ENCODE measurements at places on chromosomes 5 and 9. TPM values are rescaled to one million over a fixed set of nuclear protein-coding genes. Genes with fewer than 3 reads are reported as not detected.

GRCh38 chr9:121249563-121249962 lies 18.4 kb upstream of the GSN start:
- DNase-seq, result no peak

DNA sequence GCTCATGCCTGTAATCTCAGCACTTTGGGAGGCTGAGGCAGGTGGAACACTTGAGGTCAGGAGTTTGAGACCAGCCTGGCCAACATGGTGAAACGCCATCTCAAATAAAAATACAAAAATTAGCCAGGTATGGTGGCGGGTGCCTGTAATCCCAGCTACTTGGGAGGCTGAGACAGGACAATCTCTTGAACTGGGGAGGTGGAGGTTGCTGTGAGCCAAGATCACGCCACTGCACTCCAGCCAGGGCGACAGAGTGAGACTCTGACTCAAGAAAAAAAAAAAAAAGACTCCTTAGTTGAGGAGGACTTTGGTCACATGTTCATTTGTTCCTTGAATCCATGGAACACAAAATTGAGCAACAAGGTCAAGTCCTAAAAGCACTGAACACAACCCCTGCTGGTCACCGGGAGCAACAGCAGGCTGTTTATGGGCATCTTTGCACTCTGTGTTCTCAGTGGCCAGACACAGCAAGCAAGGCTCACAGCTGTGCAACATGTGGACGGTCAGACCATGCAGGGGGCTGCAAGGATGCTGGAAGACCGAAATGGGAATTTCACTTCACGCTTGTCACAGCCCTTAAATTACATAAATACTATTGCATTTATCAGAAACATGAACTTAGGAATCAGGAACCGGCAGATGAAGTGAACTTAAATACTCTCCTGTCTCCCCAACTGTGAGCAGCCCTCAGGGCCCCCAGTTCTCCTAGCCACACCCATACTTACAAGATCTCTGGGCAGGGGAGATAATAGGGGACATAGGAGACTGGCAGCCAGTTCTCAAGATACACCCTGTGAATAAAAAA lies 2.8 kb downstream of the GBGT1 start:
- no peak for DNase-seq

PRUNE2 gene
- 1.9 TPM for total RNA-seq

DNA sequence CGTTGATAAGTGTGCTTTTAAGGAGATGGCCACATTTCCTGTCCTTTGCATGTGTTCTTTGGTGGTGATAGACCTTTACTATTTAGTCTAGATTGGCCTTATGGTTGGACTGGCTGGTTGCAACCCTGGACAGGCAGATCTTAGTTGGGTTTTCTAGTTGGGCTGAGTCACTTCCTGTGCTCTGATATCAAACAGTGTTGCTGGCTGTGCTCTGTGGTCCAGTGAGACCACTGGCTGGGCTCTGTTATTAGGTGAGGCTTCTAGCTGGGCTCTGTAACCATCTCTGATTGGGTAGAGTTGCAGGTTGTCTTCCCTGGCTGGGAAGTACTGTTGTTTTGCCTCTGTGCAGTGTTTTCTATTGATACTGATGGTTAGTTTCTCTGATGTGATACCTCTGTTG lies 432.5 kb downstream of the LRRC70 start:
- no peak for DNase-seq

DNA sequence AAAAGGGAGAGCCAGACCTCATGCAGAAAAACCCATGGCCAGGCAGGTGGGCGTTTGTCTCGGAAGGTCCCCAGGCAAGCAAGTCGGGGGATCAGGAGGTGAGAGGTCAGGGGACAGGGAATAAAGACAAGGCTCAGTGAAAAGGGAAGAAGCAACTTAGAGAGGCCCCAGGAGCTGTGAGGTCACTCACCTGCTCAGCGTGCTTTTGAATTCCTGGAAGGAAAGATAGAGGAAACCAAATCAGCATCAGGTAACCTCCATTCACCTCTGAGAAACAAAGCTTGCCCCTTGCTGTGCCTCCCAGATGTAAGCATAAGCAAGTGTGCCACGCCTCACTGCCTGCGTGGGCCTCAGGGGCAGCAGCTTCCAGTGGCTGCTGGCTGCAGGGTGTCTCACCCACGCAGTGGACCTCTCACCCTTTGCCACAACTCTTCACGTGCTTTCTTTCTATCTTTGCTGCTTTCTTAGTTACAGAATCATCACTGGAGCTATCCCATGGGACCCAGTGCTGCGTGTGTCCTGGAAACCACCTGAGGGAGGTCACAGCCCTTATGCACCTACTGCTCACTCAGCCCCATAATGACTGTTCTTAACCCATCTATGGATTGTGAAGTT lies 6.0 kb downstream of the TRIM7 start:
- no peak for DNase-seq

DNA sequence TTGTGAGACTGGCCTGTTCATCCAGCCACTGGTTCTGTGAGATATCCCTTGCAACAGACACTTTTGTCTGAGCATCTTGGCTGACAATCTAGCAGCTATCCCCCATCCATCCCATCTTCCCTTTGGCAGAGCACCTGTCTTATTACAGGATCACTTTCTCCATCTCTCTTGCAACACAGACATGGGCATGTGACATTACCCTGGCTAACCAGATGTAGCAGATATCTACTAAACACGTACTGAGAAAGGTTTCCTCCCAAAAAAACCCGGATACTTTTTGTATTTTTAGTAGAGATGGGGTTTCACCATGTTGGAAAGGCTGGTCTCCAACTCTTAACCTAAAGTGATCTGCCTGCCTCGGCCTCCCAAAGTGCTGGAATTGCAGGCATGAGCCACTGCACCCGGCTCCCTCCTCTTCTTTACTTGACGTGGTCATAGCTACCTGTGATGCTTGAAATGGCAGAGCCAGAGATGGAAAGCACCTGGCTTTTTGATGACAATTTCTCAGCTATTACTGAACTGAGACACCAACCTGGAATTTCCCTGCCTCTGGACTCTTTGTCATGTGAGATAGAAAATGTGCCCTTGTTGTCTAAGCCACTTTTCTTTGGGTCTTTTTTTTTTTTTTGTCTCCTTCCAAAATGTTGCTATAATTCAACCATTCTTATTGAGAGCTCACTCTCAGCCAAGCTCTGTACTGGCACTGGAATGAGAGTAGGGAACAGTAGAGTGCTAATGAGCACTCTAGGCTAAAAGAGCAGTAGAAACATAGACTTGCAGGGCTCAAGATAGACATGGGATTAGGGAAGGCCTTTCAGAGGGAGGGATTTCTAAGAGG lies 32.6 kb downstream of the FNBP1 start:
- DNase-seq, result no peak

- DNase-seq, result no peak
These were observed 15.4 kb upstream of the NPR2 start for GRCh38 chr9:35776018-35776417.

DNA sequence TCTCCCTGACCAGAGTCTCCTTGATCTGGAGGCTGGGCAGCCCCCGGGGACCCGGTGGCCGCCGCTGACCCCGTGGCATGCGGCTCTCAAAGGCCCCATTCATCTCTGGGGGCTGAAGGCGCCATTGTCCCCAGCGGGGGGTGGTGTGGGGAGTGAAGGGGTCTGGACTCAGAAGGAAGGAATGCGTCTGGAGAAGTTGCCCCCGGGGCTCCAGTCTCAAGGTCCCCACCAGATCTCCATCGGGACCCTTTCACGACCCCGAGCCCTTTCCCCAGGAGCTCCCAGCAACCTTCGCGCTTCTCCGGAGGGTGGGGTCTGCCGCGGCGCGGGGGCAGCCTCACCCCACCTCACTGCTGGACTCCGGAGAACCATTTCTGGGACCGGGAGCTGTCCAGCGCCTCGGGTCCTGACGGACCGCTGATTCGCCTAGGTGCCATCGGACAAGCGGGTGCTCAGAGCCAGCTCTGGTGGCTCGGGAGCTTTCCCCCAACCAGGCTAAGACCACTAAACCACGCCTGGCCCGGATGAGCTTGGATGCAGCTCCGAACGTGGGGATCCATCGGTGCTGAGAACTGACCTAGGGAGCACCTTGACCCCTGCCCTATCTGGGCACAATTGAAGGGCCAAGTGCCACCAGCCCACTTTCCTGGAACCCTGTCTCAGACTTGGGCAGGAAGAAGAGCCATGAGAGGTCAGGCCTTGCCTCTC lies 5.1 kb upstream of the PCDH1 start:
- DNase-seq, result no peak

- DNase-seq, result no peak
These were observed 30.6 kb upstream of the IL6ST start for GRCh38 chr5:56025151-56025885.

- DNase-seq, result no peak
These were observed 2.0 kb downstream of the SV2C start for GRCh38 chr5:76085243-76085579.

AMBP gene
- total RNA-seq, result not detected

- DNase-seq, result no peak
These were observed 13.7 kb downstream of the RNF14 start for GRCh38 chr5:141982626-141983025.

GRCh38 chr9:132061526-132061925 lies 18.1 kb downstream of the MED27 start:
- DNase-seq, result no peak

LHX2 gene
- not detected for total RNA-seq

PFN3 gene
- not detected for total RNA-seq

- DNase-seq, result no peak
These were observed 26.8 kb upstream of the PRUNE2 start for GRCh38 chr9:76932757-76933156.

DNA sequence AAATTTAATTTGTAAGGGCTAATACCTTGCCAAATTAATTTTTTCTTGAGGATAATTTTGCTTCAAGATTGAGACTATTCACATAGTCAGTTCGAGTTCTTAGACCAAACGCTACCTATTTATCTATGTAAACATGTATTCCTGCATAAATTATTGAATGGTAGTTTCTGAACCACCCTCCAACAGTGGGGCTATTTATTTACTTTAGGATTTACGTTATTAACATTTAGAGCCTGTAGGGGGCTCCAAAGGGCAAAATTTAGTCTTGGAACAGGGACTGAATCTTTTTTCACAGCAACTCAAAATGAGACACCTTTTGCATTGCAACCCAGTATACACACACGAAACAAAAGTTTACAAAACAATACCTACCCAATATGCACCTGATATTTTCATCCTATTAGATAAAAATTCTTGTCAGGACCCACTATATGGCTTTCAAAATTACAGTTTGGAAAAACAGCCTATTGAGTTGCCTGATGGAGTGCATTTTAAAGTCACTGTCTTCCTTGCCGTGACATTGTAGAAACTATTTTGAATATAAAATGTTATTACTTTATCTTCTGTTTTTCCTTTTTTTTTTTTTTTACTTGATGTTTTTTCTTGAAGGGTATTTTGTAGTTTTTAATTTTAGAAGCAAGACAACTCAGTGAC lies 47.1 kb upstream of the POU4F3 start:
- DNase-seq, result no peak

CAMLG gene
- 14.5 TPM for total RNA-seq

- DNase-seq, result peak; percentile 93
These were observed 138.4 kb downstream of the LHFPL2 start for GRCh38 chr5:78509884-78510769.

PTGR1 gene
- total RNA-seq, result 44.9 TPM

GRCh38 chr5:175654339-175654738 lies 3.5 kb upstream of the HRH2 start:
- no peak for DNase-seq

DNA sequence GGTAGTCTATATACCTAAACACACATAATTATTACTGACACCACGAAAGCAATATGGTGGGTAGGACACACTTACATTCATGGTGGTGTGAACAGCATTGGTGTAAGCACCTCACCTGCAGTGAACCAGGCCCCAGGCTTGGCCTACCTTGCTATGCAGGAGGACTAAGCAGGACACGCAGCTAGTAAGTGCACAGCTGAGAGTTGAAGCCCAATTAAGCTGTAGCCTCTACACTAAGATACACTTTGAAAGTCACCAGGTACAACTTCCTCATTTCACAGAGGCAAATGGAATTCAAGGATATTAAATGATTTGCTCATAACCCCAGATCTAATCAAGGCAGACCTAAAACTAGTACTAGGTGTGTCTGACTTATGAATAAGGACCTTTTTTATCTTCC lies 145.8 kb upstream of the PAPPA start:
- no peak for DNase-seq

C5orf24 gene
- total RNA-seq, result 21.9 TPM

BHMT gene
- not detected for total RNA-seq

DNA sequence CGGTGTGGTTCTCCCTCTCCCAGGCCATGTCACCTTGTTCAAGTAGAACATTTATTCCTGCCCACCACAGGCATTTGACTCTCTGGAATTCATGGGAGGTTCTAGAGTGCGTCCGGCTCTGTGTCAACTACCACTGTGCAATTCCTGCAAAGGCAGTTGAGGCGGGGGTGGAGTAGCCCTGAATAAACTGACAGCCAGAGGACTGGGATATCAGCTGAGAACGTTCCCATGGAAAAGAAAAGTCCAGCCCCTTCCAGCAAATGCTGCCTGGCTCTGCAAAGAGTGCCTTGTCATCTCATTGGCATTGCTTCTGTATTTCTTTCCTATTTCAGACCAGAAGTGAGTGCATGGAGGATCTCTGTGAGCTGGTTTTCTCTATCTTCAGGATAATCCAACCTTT lies 18.9 kb upstream of the MEGF9 start:
- DNase-seq, result no peak

Measured in Right ventricle myocardium inferior (tissue), 1 donor.